LNCaP clone FGC (cell line): ENCODE measurements at places on chromosomes 5 and 9.
A peak's percentile ranks its signal among the peaks of the same experiment; 100 is the strongest.

GRCh38 chr5:172630986-172631385, 10.1 kb upstream of the NEURL1B start:
- DNase-seq: no peak

DNA sequence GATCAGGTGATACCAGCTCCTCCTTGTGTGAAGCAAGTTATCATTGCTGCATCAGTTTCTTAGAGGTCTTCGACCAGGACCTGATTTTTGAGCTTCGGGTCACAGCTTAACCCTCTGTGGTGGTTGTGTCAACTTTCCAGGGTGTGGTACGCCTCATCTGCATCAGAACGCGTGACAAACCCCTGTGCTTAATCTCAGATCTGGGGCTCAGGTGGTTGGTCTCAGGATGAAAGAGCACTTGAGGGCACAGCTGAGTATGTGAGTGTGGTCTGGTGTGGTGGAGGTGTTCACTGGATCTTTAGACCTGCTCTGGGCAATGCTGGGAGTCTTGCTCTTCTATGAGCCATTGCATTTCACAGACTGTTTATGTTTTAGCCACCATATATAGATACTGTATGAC, 64.1 kb downstream of the OSTF1 start:
- DNase-seq: no peak

GRCh38 chr9:83330207-83331196, 207.7 kb downstream of the FRMD3 start:
- DNase-seq: no peak

GRCh38 chr5:132013711-132014110, 2.3 kb upstream of the ACSL6 start:
- no peak for DNase-seq

DNA sequence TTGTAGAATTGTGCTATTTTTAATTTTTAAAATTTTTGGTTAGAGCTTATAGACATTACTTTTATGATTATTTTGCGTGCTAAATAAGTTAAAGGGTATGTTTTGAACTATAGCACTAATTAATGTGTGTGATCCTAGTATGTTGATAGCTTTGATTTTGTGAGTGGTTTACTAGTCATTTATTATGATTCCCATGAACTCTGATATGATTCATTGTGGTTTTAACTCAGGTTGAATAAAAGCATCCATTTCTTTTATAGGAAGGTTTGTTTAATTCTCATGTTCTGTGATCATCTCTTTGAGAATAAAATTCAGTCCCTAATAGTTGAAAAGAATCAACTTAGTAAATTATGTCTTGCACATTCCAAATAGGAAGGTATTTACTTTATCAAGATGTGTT, 22.5 kb downstream of the C5orf22 start:
- DNase-seq: no peak

- no peak for DNase-seq
These were observed 103.7 kb downstream of the SIL1 start for GRCh38 chr5:139094154-139095131.

GRCh38 chr9:96317335-96317980, 15.5 kb upstream of the HSD17B3 start:
- peak; percentile 19 for DNase-seq

GRCh38 chr9:20996809-20997208, 34.6 kb downstream of the HACD4 start:
- no peak for DNase-seq

DNA sequence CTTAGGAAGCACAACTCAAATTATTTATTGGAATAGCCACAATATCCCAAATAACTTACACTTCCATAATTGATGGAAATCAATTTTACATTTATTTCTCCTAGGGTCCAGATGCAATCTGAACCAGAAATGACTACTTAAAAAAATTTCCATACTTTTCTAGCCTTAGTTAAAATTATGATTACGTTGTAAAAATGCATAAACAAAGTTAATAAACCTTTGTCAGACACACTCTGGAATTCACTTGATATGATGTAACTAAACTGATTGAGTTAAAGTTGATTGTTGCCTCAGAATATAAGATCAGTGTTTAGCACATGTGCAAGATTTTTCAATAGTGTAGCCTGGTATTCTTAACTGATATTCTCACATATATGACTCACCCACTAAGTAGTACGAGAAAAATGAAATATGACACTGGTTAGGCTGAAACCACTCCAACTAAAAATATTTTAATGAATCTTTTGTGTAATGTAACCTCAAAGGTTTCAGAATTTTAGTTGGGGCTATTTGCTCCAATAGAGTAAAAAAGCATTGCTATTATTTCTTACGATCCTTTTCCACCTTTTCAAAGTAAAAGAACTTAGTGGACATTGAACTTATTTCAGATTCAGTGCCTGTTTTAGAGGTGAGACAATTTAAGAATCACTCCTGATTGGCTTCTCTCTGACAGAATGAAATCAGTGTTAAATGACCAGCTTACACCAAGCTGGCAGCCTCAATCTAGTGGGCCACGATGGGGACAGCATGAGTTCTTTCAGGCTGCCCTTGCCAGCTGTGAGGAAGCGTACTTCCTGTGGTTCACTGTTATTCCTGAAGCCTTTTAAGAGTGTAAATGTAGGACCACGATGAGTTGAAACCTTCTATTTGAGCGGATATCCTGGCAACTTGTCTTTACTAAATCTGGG, 277.2 kb upstream of the CDH9 start:
- no peak for DNase-seq

- DNase-seq: no peak
These were observed 140.0 kb downstream of the BARX1 start for GRCh38 chr9:93815135-93815534.

- no peak for DNase-seq
These were observed 13.1 kb downstream of the DIAPH1 start for GRCh38 chr5:141605523-141606277.

- no peak for DNase-seq
These were observed 107.6 kb upstream of the PITX1 start for GRCh38 chr5:135141303-135142268.

- no peak for DNase-seq
These were observed 129.6 kb downstream of the GLIS3 start for GRCh38 chr9:4170231-4170630.

DNA sequence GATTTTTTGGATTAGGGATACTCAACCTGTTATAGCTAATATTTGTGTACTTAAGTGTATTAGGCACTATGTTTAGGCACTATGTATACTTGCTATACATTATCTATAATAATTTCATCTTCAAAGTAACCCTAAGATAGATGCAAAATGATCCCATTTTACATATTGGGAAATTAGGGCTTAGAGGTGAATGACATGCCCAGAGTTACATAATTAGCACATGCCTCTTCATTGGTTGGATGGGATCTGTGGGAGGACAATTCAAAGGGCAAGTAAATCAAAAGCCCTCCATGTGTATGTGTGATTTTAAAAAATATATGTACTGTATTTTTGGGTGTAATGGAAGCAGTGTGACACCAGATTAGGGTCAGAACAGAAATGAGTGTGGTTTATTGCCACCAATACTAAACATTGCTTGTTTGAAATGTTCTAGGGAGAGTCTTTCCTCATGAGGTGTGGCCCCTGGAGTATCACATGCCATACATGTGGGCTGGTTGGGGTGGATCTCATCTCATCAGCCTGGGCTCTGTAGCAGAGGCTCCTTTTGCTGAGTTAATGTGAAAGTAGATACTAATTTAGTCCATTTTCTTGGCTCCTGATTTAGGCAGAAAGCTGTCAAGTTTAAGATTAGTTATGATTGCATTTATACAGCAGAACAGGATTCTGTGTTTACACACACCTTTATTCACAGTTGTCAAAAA, 5.5 kb downstream of the C9orf85 start:
- no peak for DNase-seq

GRCh38 chr9:92510747-92511146, 25.0 kb downstream of the ECM2 start:
- no peak for DNase-seq

DNA sequence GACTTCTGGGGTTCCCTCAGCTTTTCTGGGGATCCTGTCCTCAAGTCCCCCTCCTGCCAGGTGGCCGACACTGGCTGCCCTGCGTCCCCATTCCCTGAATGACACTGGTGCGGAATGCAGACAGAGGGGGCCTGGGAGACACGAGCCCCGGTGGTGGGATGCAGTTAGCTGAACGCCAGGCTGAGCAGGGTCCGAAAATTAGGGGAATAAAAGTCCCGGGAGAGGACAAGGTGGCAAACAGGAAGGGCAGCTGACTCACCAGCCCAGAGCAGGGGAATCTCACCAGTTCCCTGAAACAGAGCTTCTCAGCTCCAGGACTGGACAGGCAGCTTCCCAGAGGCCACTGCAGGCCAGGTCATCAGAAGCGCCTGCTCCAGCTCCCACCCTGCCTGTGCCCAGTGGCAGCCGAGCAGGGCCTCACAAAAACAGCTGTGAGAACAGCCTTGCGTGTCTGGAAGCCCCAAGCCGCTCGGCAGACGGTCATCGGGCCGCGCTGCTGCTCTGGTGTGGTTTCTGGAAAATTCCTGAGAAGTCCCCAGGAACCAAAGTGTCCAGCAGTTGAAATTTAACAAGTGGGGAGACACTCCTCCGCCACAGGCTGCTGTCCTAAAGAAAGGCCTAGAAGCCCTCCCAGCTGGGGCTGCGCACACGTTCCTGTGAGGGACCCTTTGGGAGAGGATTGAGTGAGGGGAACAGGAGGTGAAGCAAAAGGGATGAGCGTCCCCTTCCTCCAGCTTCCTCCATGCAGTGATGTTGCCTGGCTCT, 47.6 kb upstream of the EXOC3 start:
- no peak for DNase-seq

DNA sequence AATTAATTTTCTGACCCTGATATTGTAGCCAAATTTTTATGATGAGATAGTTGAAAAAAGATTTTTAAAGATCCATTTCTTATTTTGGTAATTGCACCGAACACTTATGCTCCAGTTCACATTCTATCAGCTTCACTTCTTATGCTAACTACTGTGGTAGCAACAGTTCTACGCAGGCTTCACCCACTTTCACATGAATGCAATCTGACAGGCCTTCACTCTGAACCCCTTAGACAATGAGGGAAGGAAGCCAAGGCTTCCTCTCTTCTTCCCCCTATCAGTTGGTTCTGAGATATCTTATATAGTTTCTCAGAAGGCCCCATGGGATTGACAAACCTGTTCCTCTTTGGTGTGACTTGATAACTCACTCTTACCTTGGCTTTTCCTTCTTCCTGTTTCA, 185.8 kb downstream of the CETN3 start:
- no peak for DNase-seq

DNA sequence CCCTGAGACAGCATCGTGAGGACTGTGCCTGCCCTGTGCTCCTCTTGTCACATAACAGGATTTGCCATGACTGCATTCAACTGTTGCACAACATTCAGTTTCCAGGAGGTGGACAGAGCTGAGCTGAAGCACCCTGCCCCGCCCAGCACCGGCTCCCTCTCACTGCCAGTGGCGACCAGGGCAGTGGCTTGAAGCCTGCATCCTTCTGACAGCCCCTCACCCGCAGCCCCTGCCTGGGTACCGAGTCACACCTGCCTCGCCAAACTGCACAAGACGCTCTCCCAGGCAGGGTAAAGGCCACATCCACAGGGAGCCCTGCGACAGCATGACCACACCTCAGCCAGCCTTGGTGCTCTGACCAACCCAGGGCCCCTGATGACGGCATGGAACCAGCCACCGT, 59.9 kb upstream of the ZNF354A start:
- no peak for DNase-seq

GRCh38 chr5:136128481-136128880, 4.2 kb upstream of the SMAD5 start:
- no peak for DNase-seq

DNA sequence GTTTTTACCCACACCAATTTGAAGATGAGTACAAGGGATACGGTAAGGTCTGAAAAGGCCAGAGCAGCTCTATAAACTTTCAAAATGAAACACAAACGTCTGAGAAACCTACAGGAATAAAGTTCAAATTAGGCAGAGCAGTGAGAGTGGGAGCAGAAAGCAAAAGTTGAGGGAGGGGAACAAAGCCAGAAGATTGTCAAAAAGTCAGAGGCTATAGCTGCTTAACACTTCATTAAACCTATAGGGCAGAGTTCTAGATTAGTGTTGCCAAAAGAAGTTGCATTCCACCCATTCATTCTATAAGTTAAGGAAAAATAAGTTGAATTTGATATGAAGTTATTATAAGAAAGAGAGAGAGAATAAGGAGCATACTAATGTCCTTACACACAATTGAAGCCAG, 309.6 kb upstream of the CD180 start:
- no peak for DNase-seq

- DNase-seq: no peak
These were observed 53.8 kb upstream of the KCNMB1 start for GRCh38 chr5:170442921-170443320.

GRCh38 chr5:170173227-170173626, 59.6 kb upstream of the C5orf58 start:
- DNase-seq: no peak

DNA sequence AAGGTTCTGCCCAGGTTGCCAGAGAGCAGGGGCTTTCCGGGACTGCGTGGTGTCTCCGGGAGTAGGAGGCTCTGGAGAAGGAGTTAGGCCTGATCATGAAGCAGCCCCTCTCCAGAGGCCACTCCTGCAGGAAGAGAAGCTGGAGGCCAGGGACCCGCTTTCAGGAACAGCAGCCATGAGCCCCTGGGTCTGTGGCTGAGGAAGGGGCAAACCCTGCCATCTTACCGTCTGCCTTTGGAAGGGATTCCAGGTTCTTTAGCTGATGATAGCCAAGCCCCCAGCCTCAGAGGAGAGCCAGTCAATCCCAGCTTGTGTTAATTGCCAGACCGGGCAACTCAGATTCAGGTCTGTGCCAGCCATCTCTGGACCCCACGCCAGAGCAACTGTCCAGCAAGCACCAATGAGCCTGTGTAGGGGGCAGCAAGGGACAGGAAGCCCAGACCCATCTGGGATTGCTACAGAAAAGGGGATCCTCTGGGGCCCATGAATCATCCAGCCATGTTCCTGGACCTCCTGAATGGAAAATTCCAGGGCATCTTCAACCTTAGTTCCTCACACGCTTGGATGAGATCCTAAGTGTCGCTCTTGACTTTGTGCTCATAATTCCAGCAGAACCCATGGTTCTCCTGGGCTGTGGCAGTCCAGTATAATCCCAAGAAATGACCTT, 42.7 kb upstream of the MVB12B start:
- no peak for DNase-seq

GRCh38 chr9:32577316-32577715, 4.4 kb upstream of the NDUFB6 start:
- DNase-seq: no peak

DNA sequence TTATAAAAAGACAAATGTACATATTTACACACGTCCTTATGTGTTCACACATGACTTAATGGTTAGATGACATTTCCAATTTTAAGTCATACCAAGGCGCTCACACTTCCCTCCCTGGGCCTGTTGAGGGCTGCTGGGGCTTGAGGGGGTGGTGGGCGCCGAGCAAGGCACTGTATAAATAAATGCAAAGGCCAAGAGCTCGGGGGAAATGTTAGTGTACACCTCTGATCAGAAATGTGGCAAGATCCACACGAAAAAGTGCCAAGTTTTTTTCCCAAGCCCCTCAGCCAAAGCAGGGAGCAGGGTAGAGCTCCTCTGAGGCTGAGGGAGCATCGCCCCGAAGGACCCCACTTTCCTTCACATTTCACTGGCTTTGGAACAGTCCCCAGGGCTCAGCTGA, 7.5 kb downstream of the IRF1 start:
- no peak for DNase-seq
